LNCaP clone FGC (cell line): ENCODE measurements at places on chromosomes 2 and 18.
A peak's percentile ranks its signal among the peaks of the same experiment; 100 is the strongest.

GRCh38 chr2:27956888-27957287 lies 66.4 kb downstream of the BABAM2 start:
- DNase-seq = no peak

DNA sequence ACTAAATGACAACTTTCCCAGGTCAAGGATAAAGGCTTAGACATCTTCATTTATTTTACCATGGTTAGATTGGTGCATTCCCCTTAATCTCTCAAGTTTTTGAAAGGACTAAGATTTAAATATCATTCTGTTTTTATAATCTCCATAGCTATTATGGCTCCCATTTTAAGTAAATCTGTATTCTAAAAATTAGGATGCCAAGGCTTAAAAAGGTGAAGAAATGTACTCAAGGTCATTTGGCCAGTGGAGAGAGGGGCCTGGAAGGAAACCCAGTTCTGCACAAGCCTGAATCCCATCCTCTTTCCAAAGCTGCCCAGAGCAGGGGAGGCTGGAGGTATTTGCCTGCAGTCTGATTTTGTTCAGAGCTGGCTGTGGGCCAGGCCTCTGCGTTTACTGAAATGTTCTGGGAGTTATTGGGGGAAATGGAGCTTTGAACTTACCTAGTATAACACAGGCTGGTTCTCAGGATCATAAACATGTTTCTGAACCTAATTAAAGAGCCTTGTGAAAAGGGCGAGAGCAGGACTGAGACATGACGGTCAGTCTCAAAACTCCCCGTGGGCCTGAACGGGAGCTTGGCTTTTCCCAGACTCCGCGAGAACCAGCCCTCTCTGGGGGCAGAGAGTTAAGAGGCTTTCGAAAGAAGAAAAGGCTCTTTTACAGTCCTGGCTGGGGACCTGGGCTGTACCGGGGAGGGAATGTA lies 85.6 kb downstream of the DDX1 start:
- no peak for DNase-seq

DNA sequence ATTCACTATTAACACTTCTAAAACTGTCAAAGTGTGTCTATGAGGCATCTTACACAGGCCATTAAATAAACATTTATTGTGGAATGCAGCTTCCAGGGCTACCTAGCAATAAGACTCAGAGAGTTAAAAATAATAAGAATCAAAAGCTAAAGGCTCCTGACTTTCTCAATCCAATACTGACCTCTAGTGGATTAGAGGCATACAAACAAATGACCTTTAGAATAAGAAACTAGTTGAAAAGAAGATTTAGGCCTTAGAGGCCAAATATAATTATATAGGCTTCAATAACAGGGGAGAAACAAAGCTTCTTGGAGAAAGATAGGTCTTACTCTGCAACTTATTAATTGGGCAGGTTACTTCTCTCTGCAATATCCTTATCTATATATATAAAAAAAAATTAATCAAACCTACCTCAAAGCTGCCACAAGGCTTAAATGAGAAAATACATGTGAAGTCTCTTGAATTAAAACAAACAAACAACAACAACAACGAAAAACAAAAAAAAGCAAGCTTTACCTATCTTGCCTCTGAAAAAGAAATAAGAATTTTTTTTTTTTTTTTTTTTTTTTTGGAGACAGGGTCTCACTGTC lies 246.1 kb downstream of the EXOC6B start:
- peak; percentile 8 for DNase-seq

- peak; percentile 32 for DNase-seq
Measured at GRCh38 chr2:178271629-178272333, 77.5 kb downstream of the OSBPL6 start.

DNA sequence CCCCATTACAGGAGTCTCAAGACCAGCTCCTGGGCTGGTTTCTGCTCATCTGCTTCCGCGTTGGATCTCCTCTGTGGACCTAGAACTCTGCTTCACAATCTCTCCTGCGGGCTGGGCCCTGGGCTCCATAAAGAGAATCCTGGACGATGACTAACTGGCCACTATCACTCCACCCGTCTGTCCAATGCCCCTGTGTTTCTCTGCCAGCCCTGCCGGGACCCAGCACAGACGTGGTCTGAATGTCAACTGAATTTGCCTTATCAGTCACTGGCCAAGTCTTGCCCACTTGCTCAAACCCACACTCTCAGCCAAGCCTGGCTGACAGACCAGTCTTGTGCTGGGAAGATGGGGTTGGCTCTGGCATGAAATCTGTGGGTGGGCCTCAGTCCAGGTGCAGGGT lies 17.4 kb downstream of the KIF3C start:
- DNase-seq = no peak

DNA sequence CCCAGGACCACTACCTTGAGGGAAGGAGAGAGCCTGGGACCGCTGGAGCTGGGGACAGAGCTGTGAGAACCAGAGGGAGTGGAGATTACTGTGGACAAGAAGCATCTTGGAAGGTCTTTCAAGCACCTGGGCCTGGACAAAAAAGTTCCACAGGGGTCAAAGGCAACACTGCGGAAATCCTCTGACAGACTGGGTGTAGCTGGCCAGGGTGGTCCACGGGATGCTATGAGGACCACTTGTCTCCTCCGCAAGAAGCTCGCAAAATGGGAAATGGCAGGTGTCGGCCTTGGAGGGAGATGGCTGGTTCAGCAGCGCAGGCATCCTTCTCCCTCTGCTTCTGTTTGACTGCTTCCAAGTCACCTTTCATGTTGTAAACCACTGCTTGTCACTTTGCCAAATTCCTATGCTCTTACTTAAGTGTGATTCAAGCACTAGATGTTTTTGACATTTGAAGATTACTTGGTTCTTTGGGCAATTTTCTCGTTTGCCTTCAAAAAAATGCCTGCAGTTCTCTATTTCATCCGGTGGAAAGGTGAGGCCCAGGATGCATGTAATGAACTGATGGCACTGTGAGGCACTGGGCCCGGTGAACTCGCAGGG lies 27.7 kb downstream of the KLHL29 start:
- no peak for DNase-seq

DNA sequence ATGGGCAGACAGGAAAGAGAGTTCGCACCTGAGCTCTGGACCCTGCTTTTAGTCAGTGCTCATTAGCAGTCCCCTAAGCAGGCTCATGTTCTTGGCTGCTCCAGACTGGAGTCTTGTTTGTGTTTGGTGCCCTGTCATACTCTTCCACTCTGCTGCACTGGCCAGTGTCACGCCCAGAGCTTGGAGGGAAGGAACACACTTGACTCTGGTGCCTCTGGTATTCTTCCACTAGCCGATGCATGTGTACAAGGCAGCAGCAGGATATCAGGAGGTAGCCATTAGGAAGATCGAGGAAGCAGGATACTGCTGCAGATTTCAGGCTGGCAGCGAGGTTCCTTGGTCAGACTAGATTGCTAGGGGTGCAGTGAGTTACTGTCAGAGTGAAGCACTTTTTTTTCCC lies 81.4 kb upstream of the B3GNT2 start:
- DNase-seq = no peak

DNA sequence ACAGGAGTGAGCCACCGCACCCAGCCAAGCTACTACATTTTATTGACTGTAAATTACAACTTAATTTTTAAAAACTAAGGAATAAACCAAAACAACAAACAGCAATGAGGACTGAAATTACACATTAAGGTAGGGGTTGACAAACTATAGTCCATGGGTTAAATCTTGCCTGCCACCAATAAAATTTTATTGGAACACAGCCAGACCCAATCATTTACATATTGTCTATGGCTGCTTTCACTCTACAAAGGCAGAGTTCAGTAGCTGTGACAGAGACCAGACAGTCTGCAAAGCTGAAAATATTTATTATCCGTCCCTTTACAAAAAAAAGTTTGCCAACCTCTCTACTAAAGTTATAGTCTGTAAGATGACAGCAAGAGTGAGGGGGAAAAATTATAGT lies 24.3 kb upstream of the UGP2 start:
- no peak for DNase-seq

DNA sequence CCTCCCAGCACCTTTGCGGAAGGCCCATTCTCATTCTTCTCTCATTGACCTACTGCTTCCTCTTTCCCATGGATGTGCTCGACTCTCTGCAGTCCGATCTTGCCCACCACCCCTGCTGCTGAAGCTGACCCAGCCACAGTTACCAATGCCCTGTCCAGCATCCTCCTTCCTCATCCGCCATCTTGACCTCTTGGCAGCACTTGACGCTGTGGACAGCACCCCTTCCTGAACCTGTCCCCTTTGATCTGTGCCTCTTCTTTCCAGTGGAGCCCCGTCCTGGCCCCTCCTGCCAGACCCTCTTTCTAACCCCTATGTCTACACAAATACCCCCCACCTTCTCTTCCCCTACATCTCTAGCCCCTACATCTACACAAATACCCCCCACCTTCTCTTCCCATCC lies 209.1 kb downstream of the SEPTIN10 start:
- DNase-seq = no peak

GRCh38 chr2:24083567-24084385 lies 858 bp downstream of the TP53I3 start:
- DNase-seq = peak; percentile 48

DNA sequence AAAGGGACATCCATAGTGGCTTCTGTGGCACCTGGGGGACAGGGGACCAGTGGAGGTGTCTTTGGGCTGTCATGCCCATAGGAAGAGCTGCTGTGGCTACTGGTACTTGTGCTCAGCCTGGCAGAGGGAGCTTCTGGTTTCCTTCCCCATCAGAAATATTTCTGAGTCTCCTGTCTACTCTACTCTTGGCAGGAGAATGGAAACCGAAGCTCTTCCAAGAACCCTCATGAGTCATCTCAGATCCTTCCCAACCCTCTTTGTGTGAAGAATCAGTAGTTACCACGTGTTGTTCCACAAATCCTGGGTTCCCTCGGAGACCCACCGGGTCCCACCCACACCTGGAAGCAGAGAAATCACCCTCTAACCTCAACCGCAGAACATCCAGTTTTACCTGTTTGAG lies 234.9 kb downstream of the FHOD3 start:
- no peak for DNase-seq

- DNase-seq = no peak
Measured at GRCh38 chr2:101766871-101767739, 69.6 kb downstream of the MAP4K4 start.

GRCh38 chr2:123816203-123816602 lies 208.9 kb upstream of the CNTNAP5 start:
- DNase-seq = no peak

DNA sequence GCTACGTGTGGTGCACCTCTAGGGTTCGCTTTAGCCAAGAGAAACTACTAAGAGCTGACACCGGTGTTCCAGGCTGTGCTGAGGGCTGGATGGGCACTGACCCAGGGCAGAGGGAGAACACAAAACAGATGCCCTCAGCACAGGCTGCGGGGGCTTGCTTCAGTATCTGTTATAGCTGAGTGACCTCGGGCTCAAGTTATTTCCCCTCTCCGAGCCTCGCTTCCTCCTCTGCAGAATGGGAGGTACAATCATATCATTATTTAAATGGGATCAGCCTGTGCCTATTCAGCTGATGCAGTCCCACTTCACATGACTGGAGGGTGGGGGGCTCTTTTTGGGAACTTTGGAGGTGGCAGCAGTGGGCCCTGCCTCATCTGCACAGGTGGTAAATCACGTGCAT lies 156.1 kb upstream of the APCDD1 start:
- no peak for DNase-seq

GRCh38 chr2:234308813-234309195 lies 188.1 kb downstream of the ARL4C start:
- no peak for DNase-seq

DNA sequence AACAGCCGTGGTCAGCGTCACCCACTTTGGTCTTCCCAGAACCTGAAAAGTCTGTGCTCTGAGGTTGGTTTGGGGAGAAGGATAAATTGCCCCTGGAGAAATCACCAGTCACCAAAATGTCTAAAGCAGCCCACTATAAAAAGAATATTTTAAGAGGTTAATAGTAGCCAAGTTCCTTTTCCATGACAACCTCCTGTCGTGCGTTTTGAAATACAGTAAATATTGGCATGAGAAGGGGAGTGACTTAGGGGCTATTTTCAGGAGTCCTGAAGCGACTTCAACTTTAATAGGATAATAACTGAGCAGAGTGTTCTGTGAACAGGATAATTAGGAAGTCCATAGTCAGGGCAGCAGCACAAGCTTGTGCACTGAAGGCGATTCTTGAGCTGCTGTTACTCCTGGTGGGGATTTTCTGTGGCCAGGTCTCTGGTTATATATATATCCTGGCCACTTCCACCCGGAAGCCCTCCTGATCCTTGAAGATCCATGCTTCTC lies 49.3 kb downstream of the RNF144A start:
- DNase-seq = no peak

DNA sequence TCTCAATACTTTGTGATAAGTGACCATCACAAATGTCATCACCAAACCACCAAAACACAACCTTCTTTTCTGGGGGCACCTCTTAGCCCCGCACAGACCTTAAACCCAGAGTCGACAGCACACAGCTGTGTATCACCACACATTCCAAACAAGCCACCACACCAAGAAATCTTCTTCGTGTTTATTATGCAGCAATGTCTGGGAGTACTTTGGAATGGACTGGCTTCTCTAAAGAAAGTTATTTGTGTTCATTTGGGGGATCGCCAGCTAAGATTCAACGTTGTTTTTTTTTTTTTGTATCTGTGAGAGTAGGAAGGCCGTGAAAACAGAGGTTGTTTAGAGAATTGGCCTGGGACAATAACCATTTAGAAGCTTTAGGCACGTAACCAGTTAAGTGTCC lies 1.1 kb upstream of the MTA3 start:
- DNase-seq = no peak

- DNase-seq = no peak
Measured at GRCh38 chr18:3704556-3705344, 254.8 kb downstream of the TGIF1 start.

DNA sequence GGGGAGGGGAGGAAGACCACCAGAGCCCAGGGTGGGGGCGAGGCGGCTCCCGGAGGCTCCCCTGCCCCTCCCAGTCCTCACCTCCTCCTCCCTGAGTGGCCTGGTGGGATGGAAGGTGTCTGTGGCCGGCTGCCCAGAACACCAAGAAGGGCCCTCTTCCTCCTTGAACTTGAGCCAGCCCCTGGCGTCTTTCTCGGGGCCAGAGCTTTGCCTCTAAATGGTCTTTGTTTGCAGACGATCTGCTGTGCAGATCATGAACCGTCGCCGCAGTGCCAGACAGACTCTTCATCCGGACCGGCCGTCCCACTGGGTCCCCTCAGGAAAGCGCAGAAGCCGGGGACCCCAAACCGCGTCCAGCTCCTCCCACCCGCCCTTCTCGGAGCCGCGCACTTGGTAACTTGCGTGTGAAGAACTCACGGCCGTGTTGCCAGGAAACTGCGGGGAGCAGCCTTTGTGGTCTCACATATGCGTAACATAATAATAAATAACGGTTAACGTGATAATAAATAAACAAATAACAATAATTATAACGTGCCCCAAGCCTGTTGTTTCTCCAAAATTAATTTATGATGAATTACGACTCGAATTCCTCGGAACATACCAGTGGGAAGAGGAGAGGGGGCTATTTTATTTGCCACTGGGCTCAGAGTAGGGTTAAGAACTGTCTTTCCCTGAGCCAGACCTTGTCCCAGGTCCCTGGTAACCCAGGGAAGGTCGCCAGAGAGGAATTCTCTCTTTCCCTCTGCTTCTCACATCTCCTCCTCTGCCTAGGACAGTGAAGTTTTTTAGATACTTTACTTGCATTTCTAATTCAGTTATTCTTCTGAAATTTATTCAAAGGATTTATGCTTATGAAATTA lies 41.0 kb downstream of the PTGR3 start:
- DNase-seq = peak; percentile 18

- no peak for DNase-seq
Measured at GRCh38 chr2:20076757-20077156, 25.3 kb upstream of the LAPTM4A start.
